ENCODE measurements at places on chromosomes 5 and 9.

- DNase-seq, result no peak
Observed at GRCh38 chr5:135319458-135319857, 79.6 kb downstream of the MACROH2A1 start.

- DNase-seq, result no peak
Observed at GRCh38 chr5:156615901-156616300, 234.2 kb upstream of the PPP1R2B start.

DNA sequence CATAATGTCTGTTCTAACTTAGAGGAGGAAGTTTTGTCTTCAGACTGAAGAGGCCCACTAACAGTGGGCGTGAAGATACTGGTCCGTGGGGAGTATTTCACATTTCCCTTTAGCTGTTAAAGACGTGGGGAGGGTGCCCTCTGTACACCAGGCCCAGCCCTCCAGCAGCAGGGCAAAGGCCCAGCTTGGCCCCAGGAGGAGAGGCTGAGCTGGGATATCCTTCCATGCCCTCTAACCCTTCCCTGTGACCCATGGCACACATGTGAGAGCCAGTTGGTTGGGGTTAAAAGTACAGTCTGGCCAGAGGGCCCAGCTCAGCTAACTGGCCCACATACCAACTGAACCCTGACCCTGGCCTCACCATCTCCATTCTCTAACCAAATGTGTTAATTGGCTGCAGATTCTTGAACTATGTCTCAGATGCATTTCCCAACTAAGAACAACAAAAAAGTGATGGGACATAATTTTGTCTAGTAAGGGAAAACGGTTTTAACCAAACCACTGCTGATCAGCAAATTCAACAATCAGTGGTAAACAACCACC is 74.4 kb downstream of the LHFPL2 start:
- DNase-seq, result no peak

- no peak for DNase-seq
Observed at GRCh38 chr5:35773967-35774366, 82.7 kb upstream of the IL7R start.

- DNase-seq, result no peak
Observed at GRCh38 chr9:109052416-109052815, 39.1 kb upstream of the CTNNAL1 start.

DNA sequence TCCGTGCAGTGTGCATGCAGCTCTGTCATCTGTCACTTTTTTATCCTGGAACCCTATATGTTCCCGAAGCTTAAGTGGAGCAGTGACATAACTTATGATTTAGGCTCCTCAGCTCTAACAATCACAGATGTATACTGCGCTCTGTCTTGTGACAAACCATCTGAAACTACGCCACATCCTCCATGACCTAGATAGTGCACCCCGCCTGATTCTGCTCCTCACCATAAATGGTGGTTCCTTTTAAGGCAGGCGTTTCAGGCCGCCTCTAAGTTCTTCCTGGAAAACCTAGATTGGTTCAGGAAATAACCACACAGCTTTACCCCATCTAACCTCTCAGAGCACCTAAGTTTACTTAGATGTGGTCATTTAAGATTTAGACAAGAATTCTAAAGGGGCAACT is 372.0 kb downstream of the CDH10 start:
- DNase-seq, result no peak

DNA sequence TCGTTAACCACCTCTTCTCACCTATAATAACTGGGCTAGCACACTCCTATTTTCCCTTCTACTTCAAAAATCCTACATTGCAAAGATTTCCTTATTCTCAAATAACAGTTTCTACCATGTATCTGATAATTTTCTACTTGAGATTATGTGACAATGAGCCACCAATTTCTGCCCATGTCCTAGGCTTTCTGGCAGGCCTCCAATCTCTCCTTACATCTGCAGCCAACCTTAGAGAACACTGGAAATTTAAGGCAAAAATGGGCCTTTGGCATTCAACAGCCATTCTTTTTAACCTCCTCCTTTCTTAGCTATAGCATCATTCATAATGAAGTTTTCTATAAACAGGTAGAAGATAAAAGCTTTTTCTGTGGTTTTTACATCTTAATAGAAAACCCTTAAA is 225.1 kb downstream of the ARRDC3 start:
- no peak for DNase-seq

DNA sequence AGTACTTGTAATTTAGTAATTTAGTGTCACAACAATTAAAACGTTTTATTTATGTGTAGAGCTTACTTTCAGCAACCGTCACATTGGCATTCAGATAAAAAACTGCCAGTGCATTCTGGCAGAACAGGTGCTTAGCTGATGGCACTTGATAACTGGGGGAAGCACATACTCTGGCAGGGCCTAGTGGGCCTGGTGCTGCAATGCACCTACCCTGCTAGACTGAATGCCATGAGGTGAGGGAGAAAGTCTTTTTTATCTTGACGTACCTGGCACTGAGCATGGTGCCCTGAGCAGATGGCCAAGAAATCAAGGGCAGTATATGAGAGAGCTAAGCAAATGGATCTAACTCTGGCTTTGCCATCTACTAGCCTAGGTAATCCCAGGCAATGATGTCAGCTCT is 280.6 kb upstream of the EFNA5 start:
- no peak for DNase-seq

DNA sequence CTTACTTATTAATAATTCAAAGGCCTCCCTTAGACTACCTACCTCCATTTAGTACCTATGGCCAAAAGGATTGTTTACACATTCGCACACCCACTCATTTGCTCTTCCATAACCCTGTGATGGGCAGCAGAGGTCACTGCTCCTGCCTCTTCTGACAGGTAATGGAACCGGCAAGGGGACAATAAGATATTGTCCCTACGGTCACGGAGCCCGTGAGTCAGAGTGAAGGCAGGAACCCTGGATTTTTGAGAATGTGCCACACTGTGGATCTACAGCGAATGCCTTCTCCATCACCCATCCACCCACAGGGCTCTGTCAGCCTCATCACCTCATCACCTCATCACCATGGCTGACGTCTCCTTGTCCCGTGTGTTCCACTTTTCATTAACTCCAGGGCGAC is 132.3 kb downstream of the MYO10 start:
- DNase-seq, result no peak

- DNase-seq, result no peak
Observed at GRCh38 chr9:6567140-6567591, 78.4 kb downstream of the GLDC start.

- no peak for DNase-seq
Observed at GRCh38 chr5:26003966-26004365, 1034.4 kb downstream of the CDH9 start.

DNA sequence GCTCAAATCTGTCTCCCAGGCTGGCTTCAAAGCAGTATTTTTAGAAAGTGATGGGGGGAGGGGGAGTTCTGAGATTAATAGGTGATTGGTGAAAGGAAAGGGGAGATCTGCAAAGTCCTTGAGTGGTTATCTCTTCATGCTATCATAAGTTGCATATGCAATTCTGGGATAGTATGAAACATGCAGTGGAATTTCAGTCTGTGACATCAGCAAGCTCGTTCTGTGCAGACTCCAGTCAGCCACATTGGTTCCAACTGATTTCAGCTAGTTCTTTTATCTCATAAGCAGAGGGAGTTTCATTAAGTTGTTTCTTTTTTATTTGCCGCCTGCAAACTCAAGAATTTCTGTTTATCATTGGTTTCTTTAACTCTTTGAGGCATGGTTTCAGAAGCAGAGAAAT is 180.5 kb upstream of the SH3GL2 start:
- no peak for DNase-seq

DNA sequence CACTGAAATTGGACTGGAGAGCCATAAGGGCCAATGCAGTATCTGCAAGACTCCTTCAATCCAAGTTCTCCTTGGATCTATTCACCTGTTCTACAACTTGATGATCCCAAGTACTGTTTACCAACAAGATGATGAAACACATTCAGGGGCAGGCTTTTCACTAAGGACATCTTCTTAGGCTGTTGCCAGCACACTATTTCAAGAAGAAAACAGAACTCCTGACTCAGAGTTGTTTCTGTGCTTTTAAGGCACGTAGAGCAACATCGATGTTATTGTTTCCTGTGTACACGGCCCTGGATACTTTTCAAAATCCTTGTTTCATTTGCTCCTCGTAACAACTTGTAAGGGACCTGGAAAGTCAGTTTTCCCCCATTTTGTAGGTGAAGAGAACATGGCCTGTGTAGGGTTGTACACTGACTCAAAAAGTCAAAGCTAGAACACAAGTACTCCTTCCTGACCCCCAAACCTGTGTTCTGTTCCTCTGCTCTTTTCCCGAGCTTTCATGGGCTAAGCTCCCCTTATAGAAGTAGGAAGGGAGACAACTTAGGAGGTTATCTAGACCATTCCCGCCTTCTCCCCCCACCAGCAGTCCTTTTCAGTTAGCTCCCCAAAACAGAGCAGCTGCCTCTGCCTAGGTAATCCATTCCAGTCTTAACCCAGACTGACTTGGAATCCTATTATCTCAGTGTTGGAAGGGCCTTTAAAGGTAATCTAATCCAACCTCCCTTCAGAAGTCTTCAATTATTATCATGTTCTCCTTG is 5.2 kb upstream of the MGAT1 start:
- no peak for DNase-seq

DNA sequence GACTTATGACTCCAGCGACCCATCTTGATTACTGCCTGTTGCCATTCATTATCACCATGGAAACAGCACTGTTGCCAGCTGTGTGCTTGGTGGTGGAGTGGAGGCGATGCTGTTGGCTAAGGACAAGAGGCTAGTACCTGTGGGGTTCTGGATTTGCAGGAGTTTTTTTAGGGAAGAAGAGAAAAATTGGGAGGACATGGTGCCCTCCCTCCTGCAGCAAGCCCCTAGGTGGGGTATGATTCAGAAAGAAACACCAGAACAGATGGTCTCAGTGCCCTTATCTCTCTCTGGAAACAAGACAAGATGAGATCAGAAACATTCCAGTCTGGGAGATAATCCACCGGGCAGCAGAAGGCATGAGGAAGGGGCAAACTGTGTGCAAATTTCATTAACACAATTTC is 87.8 kb upstream of the TLR4 start:
- no peak for DNase-seq

- DNase-seq, result no peak
Observed at GRCh38 chr5:159231167-159231566, 21.8 kb upstream of the RNF145 start.

- no peak for DNase-seq
Observed at GRCh38 chr9:108709126-108709525, 146.7 kb downstream of the ACTL7B start.

GRCh38 chr9:73575101-73576060 is 423.7 kb downstream of the ANXA1 start:
- no peak for DNase-seq

DNA sequence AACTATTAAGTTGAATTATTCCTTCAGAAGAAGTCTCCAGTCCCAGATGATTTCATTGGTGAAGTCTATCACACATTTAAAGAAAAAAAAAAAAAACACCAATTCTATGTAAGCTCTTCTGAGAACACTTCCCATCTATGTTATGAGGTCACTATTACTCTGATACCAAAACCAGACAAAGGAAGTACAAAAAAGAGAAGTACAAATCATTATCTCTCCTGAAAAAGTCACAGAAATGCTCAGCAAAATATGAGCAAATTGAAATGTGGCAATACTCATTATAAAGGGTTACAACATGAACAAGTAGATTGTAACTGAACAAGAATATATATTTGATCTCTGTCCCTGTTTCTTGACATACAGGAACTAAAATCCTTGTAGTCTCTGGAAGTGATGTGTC is 280.4 kb downstream of the TLE1 start:
- DNase-seq, result no peak

- peak; percentile 57 for DNase-seq
Observed at GRCh38 chr5:140042643-140043507, at the start of gene NRG2. Gene NRG2, minus strand, starts transcription at chr5:140043299.

- DNase-seq, result no peak
Observed at GRCh38 chr9:95316274-95316673, 1.2 kb downstream of the FANCC start.

DNA sequence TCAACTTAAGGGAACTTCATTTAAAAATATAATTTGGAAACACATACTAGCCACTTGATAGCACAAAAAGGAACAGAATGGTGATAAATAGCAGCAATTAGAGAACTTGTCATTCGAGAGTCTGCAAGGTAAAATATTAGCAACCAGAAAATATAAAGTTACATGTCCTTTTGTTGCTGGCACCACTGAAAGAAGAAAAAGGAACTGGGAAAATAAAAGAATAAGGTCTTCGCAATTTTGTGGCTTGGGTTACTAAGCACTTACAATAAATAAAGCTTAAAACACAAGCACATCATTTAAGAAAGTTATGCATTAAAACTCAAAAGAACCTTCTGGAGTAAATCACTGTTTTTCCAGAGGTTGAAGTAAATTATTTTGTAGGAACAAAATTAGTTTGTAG is 149.9 kb upstream of the FBN2 start:
- no peak for DNase-seq

- no peak for DNase-seq
Observed at GRCh38 chr5:126793097-126793496, 16.2 kb downstream of the LMNB1 start.

DNA sequence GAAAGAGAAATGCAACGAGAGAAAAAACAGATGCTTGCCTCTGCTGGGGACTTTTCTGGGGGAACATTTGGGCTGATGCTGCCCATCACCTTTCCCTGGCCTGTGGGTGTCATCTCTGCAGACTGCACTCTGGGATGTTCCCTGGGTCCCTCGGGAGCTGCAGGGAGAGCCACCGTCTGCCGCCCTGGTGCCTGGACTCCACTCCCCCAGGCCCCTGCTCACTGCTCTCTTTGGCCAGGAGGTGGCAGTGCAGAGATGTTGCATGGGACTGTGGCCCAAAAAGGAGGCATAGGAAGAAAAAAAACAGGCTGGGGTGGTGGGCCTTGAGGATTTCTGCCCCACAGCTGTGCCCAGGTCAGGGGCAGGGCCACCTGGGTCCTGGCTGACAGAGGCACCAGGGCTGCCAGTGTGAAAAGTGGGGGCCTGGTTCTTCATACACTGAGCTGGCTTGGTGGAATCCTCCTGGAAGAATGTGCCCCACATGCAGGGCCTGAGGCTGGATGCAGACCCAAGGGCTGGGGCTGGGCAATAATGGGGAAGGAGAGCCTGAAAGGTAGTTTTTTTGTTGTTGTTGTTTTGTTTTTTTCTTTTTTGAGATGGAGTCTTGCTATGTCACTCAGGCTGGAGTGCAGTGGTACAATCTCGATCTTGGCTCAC is 353.6 kb downstream of the SLIT3 start:
- no peak for DNase-seq

- DNase-seq, result no peak
Observed at GRCh38 chr5:947626-948471, 55.2 kb downstream of the TRIP13 start.

- no peak for DNase-seq
Observed at GRCh38 chr9:125540497-125540896, 166.5 kb downstream of the MAPKAP1 start.

GRCh38 chr9:87831159-87831558 is 51.5 kb upstream of the SPATA31E1 start:
- DNase-seq, result no peak

- no peak for DNase-seq
Observed at GRCh38 chr9:125356032-125356431, 94.4 kb downstream of the GAPVD1 start.

DNA sequence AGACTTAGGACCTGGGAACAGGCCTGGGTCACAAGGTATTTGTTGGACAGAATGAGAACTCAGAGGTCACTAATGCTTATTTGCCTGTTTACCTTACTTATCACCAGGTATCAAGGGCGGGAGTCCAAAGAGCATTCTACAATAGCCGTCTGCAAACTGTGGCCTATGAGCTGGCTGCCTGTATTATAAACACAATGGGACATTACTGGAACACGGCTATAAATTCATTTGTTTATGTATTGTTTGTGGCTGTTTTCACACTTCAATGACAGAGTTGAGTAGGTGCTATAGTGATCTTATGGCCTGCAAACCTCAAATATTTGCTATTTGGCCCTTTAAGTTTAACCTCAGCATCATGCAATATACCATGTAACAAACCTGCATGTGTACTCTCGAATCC is 76.6 kb upstream of the ASTN2 start:
- DNase-seq, result no peak

- DNase-seq, result no peak
Observed at GRCh38 chr5:131400585-131400984, 136.7 kb downstream of the CDC42SE2 start.
